ENCODE measurements at places on chromosomes 7 and 10.
A peak's percentile ranks its signal among the peaks of the same experiment; 100 is the strongest.

DNA sequence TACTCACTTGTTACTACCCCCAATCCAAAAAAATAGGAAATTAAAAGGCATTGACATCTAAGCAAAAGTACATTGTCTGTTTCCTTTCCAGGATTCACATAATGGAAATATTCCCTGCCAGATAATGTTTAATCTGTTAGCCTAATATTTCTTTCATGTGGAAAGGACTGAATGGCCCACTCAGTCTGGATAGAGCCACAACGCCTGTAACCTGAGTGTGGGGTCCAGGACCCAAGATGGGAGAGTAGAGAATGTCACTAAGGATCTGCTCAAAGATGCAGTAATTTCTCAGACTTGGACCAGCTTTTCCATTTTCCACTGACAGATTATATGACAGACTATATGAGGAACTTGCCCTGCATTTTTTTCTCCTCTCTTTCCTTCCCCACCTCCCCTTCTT, 1088.9 kb downstream of the KCNMA1 start:
- no peak overlapping the region for H3K27ac ChIP-seq
- peaks cover 44% of the 10 kb centered on the region for H3K4me1 ChIP-seq
- no peaks in the 10 kb centered on the region for H3K36me3 ChIP-seq
- no peak overlapping the region for H3K4me3 ChIP-seq

GRCh38 chr7:80439894-80440821, 71.7 kb downstream of the GNAT3 start:
- peak overlapping the region; percentile 59 for H3K27ac ChIP-seq
- H3K4me1 ChIP-seq: peaks cover 37% of the 10 kb centered on the region
- H3K27me3 ChIP-seq: no peaks in the 10 kb centered on the region
- H3K4me3 ChIP-seq: no peak overlapping the region
- H3K36me3 ChIP-seq: peaks cover 6% of the 10 kb centered on the region

DNA sequence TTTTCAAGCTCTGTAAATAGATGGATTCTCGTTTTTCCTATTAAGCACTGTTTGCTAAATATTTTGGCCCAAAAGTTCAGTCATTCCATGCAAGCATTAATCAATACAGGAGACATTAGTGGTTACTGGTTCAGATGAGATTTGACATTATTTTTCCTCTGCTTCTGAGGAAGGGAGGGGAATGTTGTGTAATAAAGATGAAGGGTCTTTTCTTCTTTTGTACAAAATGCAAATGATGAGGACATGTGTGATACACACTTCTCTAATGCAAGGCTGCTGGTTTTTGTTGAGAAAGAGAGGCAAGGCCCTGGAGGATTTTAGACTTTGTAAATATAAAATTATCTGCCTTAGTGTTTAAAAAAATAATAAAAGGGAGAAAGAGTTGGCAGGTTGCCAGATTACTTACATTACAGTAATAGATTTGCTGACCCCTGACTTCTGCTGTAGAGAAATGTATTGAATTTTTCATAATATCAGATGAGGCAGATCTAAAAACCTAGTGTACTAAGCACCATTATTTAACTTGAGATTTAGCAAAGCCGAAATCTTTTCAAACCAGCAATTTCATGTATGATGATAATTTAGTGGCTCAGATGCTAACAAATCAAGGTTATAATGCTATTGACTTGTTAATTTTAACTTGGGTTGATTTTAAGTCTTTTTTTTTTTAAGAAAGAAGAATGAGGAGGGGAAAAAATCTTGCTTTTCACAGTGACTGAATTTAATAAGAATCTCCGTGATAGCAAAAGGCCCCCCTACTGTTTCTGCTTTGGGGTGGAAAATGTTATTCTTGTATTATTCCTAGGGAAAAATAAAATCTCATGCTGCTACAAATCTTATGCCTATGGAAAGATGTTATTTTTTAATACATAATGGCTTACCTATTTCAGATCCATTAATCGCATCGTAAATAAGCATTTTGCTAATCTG, 180.1 kb downstream of the ARID5B start:
- no peak for DNase-seq
- H3K36me3 ChIP-seq: peaks cover 21% of the 10 kb centered on the region
- H3K27ac ChIP-seq: peak overlapping the region; percentile 98
- no peak overlapping the region for H3K4me3 ChIP-seq

DNA sequence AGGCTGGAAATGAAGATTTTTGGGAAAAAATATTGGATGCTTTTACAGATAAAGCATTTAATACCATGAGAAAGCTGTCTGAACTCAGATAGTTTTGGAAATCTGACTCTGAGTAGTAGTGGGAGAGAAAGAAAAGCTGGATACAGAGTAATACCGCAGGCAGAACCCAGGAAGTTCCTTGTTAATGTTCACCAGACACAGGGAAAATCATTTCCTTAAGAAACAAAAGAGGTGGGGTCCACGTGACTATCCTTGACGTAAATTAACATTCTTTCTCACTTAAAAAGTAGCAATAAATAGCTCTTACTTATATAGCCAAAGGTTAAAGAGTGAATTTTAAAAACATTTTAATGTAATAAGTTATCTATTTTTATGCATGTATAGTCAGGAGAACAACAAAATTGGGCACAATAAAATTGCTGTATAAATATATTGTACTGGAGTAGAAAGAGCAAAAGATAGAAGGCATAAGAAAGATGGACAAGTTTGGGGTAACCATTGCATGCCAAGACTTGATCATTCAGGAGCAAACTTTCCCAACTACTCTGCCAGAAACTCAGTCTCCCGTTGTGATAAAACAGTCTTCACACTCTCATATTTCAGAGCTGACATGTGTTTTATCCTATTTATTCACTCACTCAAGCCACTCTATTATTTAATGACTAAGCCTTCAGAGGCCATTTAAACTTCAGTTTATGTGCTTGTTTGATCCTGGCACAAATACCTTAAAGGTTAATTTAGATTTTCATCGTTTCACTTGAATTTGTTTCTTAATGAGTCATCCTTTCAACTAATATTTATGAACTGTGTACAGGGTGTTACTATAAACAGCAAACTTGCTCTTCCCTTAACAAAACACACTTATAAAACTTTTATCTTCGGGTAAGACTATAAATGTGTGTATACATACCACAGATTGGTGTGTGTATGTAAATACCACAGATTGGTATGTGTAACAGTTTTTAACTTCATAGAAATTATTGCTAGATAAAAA, 143.1 kb downstream of the GNAI1 start:
- H3K27me3 ChIP-seq: no peaks in the 10 kb centered on the region
- H3K27ac ChIP-seq: peak overlapping the region; percentile 91
- peaks cover 41% of the 10 kb centered on the region for H3K4me1 ChIP-seq

DNA sequence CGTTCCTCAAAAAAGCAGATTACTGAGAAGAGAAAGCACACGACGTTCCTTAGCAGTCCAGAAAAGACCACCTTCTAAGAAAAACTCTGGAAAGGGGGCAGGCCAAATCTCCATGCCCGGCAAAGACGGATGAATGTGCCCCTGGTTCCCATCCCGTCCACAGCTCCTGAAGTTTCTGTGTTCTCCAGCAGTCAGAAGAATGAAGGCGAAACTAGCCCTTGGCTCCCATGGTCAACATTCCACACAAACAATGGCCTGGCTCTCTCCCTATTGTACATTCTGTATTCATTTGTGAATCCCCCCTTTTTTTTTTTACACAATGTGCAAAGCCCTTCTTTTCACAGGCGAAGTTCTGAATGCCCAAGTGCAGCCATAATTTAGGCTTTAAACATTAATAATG, 5.3 kb downstream of the CTBP2 start:
- peaks cover 69% of the 10 kb centered on the region for H3K4me1 ChIP-seq
- peak overlapping the region; percentile 90 for H3K27ac ChIP-seq
- DNase-seq: no peak

DNA sequence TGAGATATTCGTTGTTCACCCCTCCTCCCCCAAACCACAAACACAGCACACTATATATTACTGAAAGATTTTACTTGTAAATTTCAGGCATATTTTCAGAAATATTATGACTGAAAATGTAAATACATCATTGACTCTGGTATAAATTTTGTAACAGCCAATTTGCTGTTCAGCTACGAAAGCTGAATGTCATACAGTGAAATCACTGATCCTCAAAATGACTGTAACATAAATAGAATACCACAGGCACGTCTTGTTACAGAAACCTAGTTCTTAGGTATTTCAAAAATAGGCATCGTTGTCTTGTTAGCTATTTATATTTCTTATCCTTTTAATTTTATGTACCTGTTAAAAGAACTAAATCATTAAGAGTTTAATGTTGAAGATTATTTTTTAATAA, 15.1 kb downstream of the TRUB1 start:
- no peak for DNase-seq
- peaks cover 15% of the 10 kb centered on the region for H3K4me1 ChIP-seq
- peaks cover 31% of the 10 kb centered on the region for H3K36me3 ChIP-seq

GRCh38 chr7:196283-196682, 3.9 kb downstream of the FAM20C start:
- DNase-seq: no peak
- peaks cover 13% of the 10 kb centered on the region for H3K36me3 ChIP-seq
- peaks cover 48% of the 10 kb centered on the region for H3K27me3 ChIP-seq
- no peak overlapping the region for H3K27ac ChIP-seq

DNA sequence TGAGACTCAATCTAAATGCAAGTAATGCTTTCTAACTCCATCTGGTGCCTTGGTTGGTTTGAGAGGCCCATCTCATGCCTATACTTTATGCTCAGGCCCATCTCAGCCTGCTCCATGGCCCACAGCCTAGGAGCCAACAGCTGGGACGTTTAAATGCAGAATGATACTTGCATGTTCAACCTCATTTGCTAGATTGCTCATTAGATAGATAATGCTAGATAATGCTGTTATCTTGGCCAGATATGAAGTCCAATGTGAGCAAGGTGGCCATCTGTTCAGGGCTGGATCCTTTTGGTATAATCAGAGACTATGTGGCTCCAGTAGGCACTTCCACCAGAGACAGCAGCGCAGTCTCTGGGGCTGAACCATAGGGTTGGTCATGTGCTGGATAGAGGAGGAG, 321.6 kb upstream of the PHYHIPL start:
- H3K4me3 ChIP-seq: no peak overlapping the region
- no peaks in the 10 kb centered on the region for H3K27me3 ChIP-seq
- H3K36me3 ChIP-seq: peaks cover 3% of the 10 kb centered on the region

DNA sequence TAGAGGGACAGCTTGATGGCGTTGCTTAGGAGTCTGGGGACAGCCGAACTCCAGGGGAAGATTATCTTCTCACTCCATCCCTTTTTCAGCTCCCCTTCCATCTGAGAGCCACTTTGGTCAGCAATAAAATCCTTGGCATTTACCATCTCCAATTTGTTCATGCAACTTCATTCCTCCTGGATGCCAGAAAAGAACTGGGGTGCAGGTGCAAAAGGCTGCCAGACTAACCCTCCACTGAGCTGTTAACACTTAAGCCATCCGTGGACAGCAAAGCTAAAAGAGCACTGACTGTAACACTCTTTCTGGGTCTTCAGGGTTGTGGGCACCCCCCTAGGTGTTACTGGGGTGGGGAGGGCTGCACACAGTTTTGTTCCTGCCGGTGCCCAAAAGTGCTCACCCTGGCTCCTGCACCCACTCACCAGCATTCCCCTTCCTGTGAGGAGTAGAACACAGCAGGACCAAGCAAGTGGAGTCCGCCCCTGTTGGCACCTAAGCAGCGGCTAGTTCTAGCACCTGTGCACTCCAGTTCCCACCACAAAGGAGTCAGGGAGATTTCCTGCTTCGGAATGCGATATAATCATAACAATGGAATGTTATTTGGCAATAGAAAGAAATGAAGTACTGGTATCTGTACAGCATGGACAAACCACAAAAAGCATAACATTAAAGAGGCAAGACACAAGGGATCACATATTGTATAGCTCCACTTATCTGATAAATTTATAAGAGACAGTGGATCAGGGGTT, 95.1 kb downstream of the NPY start:
- no peaks in the 10 kb centered on the region for H3K36me3 ChIP-seq
- H3K27ac ChIP-seq: no peak overlapping the region
- no peaks in the 10 kb centered on the region for H3K27me3 ChIP-seq
- H3K4me3 ChIP-seq: no peak overlapping the region

- no peak overlapping the region for H3K27ac ChIP-seq
- no peaks in the 10 kb centered on the region for H3K36me3 ChIP-seq
- H3K27me3 ChIP-seq: no peaks in the 10 kb centered on the region
Measured at GRCh38 chr10:48449501-48450232, 143.2 kb downstream of the MAPK8 start.

DNA sequence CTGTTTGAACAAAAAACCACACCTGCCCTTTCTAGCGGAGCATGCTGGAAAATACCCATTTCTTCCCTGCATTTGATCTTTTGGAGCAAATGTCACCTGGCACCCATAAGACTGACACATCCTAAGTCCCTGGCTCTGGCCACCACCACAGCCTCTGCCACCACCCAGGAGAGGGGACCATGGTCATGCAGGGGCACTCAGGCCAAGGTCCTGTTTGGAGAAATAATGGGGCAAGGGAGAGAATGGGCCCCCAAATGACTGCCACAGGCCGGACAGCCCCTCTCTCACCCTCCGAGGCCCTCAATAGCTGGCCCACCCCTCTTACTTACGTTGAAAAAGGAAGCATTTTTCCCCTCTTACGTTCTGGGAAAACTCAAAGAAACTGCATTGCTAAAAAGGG, 35.4 kb downstream of the RGS10 start:
- peaks cover 6% of the 10 kb centered on the region for H3K27me3 ChIP-seq
- H3K36me3 ChIP-seq: peaks cover 2% of the 10 kb centered on the region
- no peak for DNase-seq
- no peak overlapping the region for H3K4me3 ChIP-seq
- H3K27ac ChIP-seq: no peak overlapping the region

DNA sequence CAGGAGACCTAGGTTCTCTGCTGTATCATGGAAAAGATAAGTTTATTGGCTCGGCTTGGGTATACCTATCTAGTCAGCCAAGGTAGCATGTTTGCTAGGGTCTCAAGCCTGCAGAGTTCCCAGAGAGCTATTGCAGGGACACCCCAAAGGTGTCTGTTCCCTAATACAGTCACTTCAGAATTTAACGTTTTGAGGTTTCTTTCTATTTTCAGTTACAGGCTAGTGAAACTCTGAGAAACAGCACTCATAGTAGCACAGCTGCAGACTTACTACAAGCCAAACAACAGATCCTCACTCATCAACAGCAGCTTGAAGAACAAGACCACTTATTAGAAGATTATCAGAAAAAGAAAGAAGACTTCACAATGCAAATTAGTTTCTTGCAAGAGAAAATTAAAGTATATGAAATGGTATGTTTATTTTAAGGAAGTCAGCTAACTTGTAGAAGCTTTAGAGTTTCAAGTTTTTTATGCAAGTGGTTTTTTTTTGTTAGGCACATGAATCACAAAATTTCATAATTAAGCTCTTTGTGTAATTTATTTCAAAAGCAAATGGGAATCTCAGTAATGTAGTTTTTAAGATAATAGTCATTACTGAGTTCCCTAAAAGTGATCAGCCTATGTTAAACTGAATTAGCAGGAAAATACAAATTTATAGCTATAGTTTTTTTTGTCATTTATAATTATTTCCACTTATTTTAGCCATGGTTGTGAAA, 54.9 kb downstream of the AKAP9 start:
- H3K4me1 ChIP-seq: no peaks in the 10 kb centered on the region
- DNase-seq: no peak
- no peak overlapping the region for H3K27ac ChIP-seq

Measured in mesothelial cell of epicardium (in vitro differentiated cells).